ENCODE measurements at places on chromosomes 3 and 15.

GRCh38 chr3:143847787-143848631 is at the start of gene SLC9A9:
TSS of gene SLC9A9 (minus strand) at chr3:143848468. CDS start at chr3:143848322, 146 bp downstream.
- peak; percentile 11 for DNase-seq

DNA sequence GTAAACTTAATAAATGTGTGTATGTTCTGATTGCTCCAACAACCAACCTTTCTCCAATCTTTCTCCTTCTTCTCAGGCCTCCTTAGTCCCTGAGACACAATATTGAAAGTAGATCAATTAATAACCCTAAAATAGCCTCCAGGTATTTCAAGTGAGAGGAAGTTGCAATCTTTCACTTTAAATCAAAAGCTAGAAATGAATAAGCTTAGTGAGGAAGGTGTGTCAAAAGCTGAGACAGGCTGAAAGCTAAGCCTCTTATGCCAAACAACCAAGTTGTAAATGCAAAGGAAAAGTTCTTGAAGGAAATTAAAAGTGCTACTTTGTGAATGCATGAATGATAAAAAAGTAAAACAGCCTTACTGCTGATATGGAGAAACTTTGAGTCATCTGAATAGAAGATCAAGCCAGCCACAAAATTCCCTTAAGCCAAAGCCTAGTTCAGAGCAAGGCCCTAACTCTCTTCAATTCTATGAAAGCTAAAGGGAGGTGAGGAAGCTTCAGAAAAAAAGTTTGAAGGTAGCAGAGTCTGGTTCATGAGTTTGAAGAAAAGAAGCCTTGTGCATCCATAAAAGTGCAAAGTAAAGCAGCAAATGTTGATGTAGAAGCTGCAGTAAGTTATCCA is 38.6 kb downstream of the CCDC80 start:
- DNase-seq = no peak

DNA sequence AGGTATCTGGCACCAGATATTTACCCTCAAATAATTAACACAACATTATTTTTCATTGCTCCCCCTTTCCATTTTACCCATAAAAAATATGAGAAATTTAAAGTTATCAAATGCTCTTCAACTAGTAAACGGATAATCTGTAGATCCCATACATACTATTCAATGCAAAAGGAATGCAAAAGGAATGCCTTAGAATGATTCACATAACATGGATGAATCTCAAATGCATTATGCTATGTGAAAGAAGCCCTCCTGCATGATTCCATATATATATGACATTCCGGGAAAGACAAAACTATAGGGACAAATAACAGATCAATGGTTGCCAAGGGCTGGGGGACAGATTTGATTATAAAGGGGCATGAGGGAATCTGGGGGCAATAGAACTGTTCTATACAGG is 195.7 kb downstream of the STT3B start:
- DNase-seq = no peak

GRCh38 chr15:42932833-42933515 is 12.4 kb upstream of the TTBK2 start:
- no peak for DNase-seq

DNA sequence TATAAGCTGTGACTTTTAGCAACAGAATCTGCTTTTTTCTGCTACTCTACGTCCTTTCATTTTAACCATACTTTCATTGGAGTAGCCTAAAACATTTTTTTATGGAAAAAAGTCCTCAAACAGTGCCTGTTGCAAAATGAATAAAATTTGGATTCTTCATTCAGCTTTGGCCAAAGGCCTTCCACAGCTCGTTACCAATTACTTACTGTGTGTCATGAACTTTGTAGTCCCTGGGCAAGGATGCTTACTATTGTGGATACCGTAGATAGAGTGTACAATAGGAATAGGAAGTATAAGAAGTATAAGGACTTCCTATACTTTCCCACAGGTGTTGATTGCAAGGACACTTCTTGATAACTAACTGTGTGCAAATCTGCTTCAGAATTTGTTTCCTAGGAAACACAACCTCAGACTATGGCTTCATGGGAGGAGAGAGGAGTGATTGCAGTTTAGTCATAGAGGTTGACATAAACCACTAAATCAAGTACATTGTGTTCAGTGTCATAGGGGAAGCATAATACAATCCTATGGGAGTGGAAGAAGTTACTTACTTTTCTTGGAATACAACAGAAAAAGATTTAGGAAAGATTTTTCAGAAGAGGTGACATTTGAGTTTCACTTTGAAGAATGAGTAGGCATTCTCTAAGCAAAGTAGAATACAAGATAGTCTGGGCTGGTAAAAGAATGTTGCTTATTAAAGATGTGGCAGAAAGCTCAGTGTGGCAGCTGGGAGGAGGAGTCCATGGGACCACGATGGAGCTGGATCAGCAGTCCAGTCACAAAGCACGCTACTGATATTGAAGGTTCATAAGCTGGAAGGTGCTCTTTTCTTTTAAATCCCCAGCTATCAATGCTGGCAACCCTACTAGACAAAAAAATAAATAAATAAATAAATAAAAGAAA is 309.7 kb upstream of the TPRG1 start:
- no peak for DNase-seq

DNA sequence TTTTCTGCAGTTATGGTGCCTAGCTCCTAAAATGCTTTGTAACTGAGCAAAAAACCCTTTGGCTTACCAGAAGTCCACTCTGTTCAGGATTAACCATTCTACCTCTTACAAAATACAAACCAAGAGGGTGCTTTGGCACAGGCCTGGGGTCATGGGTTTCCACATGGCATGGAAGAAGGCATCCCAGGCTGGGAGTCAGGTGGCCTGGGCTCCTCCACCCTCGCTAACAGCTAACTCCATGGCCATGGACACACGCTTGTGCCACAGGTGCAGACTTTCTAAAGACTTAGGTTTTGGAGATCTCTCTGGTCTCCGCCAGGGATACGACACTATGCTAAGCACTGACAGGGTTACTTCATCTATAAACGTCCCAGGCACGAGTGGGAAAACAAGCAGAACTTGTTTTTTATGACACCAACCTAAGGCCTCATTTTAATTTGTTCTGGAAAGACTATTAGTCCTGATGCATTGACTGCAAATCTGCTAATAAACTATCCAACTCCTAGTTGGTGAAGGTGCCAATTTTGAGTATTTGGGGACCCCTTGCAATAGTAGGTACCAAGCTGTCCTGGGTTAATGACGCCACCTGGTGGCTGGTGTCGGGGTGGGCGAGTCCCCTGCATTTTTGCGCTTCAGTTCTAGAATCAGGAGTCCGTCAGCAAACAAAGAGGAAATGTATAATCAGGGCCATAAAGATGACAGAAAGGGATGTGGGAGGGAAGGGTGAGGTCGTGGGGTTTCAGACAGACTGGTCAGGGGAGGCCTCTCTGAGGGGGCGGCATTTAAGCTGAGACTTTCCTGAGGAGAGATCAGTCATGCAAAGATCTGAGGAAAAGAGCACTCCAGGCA is 10.3 kb upstream of the ALDH1A3 start:
- DNase-seq = no peak

Data from GM12891 (cell line).